ENCODE measurements at places on chromosomes 3 and 15. TPM values are rescaled to one million over a fixed set of nuclear protein-coding genes. Genes with fewer than 3 reads are reported as not detected.

GRCh38 chr3:177820683-177821316 lies 623.5 kb upstream of the TBL1XR1 start:
- DNase-seq: no peak

DNA sequence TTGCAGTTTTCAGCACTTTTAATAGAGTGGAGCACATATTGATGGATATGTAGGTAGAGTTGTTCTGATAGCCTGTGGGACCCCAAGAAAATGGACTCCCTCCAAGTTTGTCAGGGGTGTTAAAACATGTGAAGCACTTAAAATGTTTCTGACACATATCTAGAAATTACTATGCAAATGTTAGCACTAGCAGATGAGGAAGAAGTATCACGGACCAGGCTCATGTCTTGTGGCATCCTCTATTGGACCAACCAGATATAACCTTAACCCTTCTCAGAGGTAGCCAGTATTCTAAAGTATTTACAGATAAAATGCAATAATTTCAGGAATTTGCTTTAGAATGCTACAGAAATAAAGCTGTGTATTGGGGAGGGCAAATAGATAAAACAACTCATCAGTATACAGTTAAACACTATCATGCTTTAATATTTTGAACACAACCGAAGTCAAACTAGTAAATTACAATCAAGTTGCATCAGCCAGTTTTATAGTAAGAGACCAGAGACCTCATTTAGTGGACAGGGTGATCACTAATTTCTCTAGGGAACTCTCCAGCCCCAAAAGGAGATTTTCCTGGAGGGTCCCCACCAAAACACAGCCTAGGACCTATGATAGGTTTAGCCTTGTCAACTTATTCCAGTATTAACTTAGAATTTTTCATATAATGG lies 57.2 kb upstream of the FBN1 start:
- DNase-seq: no peak

GRCh38 chr3:178966299-178967176 lies 105.1 kb downstream of the ZMAT3 start:
- DNase-seq: peak; percentile 18

DNA sequence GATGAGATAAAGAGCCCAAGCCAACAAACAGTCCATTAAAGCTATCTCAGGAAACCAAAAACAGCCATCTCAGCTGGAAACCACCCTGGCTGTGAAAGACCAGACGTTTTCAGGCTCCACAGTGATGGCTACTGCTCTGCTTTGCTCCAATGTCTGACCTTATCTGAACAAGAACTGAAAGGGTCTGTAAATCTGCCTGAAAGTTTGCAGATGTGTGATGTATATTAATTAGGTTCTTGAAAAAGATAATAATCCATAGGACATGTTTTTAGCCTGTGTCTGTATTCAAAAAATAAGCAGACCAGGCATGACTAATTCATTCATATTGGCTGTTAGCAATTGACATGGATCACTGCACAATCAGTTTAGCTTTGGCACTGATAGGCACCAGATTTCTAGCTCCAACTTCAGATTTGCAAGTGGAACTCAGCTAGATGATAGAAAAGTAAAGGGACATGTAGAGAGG lies 611.4 kb upstream of the NAALADL2 start:
- no peak for DNase-seq

DNA sequence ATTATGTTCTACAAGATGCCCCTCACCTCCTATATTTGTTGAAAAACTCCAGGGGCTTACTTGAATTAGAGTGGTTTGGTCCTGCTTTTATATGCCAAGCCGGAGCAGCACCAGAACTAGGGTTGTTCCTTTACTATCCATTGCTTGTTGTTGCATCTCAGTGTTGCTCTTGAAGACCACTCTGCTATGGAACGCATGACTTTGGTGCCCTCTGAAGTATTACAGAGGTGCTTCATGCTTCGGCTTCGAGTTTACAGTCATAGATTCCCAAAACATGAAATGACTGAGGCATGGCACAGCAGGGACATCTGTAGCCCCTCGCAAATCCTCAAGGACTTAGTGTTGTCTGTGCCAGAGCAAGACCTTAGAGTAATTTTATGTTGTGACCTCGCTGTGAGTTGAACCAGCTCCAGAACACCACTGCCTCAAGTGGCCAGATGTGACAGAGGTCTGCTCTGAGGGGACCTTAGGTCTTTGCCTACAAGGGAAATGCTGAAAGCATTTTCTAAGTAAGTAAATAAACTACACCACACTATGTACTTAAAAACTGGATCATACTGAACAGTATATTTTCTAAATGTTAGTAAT lies 67.2 kb upstream of the SIAH2 start:
- no peak for DNase-seq

Gene PLA2G4D
- total RNA-seq: not detected
